ENCODE measurements at places on chromosomes 12 and 14. TPM values are rescaled to one million over a fixed set of nuclear protein-coding genes. Genes with fewer than 3 reads are reported as not detected.

DNA sequence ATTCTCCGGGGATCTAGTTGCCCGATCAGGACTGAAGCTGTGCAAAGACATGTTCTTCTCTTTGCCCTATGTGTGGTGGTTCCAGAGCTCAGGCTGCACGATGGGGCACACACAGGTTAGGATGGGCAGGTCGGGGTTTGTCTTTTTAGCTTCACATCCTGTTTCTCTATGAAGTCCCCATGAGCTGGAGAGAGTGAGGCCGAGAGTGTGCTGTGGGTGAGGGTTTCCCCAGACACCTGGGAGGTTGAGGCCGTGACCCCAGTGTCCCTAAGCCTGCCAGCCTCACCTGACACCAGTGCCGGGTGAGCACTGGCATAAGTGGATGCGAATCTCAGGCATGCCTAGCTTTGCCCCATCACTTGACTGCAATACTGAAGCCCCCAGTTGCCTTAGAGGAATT lies 32.9 kb upstream of the IGF1 start:
- no peak for DNase-seq

DNA sequence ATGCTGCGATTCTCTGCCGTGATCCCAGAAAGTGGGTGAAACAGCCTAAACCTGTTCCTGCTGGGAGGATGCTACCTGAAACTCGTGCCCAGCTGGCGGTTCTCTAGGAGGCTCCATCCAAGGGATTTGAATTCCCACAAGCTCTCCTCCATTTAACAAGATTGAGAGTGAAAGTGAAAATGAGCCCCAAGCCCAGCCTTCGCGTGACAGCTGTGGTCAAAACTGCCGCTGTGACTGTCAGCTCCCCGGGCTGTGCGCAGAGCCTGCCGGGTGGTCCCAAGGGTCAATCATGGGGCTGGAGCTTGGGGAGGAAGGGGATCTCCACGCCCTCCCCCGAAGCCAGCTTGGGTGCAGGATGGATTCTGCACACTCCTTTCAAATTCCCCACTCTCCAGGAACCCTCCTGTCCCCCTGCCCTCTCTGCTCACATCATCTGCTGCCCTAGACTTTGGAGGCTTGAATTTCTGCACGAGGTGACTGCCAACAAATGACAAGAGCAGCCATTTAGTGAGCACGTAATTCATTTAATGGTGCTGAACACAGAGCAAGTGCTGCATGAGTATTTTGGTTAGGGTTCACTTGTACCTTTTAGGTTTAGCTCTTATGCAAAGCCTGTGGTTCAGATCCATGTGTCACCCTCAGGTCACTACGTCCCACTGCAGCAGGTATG lies 5.3 kb downstream of the ASB2 start:
- DNase-seq: no peak

DNA sequence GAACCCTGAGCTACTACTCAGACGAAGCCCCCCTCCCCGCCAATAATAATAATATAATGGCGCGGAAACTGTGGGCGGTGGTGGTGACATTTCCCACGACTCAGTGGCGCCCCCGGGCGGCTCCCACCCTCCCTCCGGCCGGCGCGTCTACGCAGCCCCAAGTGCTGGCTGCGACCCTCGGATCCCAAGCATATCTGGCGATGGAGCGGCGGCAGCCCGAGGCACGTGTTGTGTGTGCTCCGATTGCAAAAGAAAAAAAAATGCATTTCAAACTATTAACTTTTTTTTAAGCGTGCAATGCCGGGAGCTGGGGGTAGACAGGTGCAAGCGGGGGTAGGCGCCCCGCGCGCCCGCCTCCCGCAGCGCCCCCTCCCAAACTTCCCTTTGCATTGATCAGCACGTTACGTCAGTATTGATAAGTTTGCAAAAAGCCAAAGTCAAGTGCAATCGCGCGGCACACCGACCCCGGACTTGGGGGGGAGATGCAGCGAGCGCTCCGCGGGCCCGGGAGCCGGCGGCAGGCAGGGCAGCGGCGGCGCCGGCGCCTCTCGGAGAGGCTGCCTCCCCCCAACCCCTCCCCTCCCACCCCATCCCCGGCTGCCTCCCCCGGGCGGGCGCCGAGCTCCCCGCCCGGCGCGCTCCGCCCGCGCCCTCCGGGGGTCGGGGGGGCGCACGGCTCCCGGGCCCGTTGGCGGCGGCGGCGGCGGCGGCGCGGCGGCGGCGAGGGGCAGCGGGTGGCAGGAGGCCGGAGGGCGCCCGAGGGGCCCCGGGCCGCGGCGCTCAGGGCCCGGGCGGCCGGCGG lies 113.1 kb upstream of the MYL2 start:
- DNase-seq: no peak

DNA sequence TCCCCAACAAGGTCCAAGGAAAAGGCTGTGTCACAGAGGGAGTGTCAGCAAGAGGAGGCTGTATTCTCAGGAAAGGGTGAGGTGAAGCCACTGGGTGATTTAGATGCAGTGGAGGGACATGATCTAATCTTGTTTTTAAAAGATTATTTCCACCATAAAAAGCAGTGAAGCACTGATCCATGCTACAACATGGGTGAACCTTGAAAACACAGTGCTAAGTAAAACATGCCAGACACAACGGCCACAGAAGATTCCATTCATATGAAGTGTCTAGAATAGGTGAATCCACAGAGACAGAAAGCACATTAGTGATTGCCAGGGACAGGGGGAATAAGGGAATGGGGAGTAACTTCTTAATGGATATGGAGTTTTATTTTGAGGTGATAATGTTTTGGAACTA lies 12.8 kb downstream of the RITA1 start:
- DNase-seq: no peak

DNA sequence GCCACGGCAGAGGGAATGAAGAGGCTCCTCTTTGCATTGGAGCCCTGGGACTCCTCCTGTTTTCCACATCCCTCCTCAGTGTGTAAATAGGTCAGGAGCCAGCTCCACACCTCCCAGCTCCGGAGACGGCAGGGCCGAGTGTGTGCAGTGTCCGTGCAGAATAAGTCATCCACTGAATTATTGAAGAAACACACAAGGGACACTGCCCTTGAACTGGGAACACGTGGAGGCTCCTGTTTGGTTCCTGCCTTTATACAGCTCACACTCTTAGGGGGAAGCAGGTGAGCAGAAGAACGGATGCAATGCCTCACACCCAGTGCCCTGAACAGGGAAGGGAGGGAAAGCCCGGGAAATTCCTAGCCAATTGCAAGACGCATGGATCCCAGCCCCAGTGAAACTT lies 10.4 kb upstream of the FZD10 start:
- DNase-seq: no peak

- DNase-seq: no peak
Observed at GRCh38 chr14:36988568-36988967, 183.8 kb downstream of the SLC25A21 start.

GRCh38 chr14:66046035-66046434 lies 440.1 kb upstream of the CCDC196 start:
- no peak for DNase-seq

DNA sequence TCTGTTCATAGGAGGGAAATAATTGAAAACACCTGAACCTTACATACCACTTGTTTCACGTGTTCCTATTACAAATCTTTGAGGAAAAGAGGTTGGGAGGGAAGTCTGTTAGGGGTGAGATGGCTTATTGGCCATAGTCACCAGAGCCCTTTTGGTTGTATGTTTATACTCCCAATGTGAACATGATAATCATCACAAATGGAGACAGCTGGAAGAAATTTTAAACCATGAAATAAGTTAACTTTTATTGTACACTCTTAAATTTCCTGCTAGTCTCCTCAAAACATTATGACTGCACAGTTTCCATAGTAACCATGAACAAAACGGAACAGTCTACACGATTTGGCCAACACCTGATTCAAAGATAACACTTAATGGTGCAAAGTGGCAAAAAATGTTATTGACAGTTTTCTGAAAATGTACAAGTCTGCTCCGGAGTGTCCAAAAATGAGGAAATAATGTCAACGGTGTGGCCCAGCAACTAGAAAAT lies 56.9 kb downstream of the LMNTD1 start:
- no peak for DNase-seq

- DNase-seq: no peak
Observed at GRCh38 chr14:68857516-68858070, 64.7 kb upstream of the ZFP36L1 start.

DNA sequence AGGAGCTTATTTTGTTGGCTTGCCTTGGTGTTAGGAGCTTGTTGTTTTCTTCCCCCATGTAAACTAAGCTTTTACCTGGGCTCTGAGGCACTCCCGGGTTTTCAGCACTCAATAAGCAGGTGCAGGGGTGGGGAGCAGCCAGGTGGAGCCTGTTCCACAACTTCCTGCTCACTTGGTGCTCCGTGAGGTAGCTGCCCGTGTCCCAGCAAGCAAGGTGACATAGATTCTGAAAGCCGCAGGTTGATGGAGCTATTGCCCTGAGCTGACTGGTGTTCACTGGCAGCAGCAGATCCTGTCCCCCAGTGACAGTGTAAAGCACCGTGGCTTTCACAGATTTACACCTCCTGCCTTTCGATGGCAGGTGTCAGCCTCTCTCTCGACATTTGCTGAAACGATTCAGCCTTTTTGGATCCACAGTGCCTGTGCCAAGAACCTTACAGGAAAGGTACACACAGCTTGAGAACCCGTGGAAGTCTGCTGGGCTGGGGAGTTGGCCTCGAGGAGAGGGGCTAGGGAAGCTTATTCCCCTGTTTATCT lies 295.7 kb upstream of the FKBP4 start:
- no peak for DNase-seq

DNA sequence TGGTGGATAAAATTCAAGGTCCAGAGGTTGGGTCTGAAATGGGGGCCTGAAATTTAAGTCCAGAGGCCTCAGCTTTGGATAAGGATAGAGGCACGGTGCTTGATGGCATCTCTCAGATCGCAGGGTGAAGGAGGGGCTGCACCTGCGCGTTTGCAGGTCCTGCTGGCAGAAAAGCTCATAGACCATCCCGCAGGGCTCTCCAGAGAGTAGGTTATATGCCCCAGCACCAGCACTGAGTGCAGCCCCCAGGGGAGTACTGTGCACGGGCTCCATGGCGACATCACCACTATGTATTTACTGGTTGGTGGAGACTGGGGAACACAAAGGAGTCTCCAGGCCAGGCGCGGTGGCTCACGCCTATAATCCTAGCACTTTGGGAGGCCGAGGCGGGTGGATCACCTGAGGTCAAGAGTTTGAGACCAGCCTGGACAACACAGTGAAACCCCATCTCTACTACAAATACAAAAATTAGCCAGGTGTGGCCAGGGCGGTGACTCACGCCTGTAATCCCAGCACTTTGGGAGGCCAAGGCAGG lies 4.3 kb upstream of the CD63 start:
- DNase-seq: no peak

DNA sequence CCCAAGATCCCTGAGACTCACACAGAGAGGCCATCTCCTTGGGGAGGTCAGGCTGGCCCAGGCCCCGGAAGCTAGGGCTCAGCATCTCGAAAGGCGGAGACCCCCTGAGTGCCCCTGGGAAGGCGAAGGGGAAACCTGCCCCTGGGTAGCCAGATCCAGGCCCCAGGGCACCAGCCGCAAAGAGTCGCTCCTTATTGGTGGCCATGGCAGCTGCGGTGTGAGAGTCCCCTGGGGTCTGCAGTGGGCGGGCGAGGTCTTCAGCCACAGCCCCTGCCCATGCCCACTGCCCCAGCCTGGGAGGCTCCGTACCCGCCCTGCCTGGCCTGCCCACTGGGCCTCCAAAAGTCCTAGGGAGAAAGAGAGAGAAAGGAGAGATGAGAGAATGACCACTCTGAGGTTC lies 4.7 kb downstream of the RARG start:
- no peak for DNase-seq

DNA sequence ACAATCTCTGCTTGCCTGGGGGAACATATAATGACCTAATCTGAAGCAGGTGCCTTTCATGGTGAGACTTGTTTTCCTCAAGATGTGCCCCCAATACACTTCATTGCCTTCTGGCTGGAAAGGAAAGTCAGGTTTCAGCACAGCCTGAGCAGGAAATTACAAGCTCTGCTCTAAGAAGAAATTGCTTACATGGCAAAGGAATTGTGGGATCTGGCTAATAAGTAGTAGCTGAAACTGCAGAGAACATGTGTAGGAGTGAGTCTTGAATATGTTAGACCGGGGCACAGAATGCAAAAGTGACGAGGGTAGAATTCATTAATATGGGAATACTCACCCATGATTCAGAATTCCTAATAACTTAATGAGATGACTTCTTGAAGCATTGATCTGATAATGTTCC lies 6.3 kb upstream of the CFAP54 start:
- no peak for DNase-seq

- DNase-seq: no peak
Observed at GRCh38 chr14:59341858-59342477, 123.2 kb downstream of the GPR135 start.

DNA sequence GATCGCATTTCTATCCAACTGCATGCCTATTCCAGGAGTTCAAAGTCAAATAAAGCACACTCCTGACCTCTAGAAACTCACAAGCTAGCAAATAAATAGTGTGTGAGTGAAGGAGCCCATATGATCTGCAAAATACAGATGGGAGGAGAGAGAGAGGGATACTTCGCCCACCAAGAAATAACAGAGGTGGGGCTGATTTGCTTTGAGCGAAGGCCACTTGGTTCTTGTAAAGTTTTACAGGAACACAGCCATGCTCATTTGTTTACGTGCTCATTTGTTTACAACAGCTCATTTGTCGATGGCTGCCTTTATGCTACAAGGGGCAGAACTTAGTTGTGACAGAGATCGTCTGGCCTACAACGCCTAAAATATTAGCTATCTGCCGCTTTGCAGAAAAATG lies 63.4 kb upstream of the GPATCH2L start:
- no peak for DNase-seq

DNA sequence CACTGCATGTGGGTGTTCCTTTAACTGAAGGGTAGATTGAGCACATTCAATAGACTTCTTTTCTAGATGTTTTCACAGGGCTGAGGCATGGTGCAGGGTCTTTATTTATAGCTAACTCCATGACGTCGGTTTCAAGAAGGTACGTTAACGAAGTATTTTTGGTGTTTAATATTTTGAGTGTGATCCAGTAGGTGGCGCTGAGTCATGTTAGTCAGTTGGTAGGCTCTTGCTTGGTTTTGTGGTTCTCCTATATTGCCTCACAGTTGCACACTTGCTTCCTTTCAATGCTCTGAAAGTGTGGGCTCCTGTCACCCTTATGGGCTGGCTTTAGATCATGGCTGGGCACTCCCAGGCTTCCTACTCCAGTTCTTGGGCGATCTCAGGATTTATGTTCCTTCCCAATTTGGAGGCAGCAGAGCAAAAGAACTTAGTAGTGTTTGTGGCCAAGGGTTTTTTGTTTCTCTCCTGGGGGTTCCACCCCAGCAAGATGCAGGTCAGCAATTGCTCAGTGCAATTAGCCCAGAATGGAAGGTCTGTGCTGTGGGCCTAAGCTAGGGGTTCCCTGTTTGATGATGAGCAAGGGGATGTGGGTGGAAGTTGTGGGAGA lies 471.6 kb upstream of the FOXG1 start:
- DNase-seq: peak; percentile 42

- no peak for DNase-seq
Observed at GRCh38 chr14:53183056-53183455, 29.9 kb upstream of the DDHD1 start.

The EPYC gene
- polyA plus RNA-seq: not detected

The LRRC43 gene
- not detected for polyA plus RNA-seq

The TAS2R8 gene
- polyA plus RNA-seq: not detected

The FAM186B gene
- 0.05 TPM for polyA plus RNA-seq

The ITGA7 gene
- 1.9 TPM for polyA plus RNA-seq

The RILPL1 gene
- polyA plus RNA-seq: 8.0 TPM

The HCAR1 gene
- polyA plus RNA-seq: 0.03 TPM

The REP15 gene
- polyA plus RNA-seq: 0.41 TPM

The CLSTN3 gene
- polyA plus RNA-seq: 17.4 TPM

All from A549 (cell line).